ENCODE measurements at places on chromosomes 6 and 20.

DNA sequence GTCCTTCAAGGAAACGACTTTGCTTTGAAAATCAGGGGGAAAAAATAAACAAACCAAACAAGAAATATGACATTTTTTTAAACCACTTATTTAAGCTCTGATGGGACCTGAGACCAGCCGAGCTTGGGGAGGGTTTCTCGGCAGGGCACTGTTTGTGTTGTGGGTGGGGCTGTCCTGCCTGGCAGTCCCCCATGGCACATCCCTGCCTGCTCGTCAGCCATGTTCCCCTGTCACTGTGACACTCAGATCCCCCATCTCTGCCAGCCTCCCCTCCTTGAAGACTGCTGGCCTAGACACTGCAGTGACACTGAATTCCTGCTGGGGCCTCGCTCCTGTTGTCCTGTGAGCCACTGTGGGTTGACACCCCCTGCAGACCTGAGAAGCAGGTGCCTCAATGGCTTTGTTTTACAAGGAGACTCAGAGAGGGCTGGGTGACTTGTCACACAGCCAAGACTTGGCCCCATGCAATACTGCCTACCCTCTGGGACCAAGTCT, 95.1 kb upstream of the PTPN1 start:
- DNase-seq, result no peak

GRCh38 chr6:163985710-163986109, 571.2 kb downstream of the QKI start:
- DNase-seq, result no peak

GRCh38 chr6:28807682-28808280, 116.0 kb downstream of the TRIM27 start:
- no peak for DNase-seq

- DNase-seq, result no peak
These were observed 72.9 kb upstream of the DSP start for GRCh38 chr6:7468382-7469081.

DNA sequence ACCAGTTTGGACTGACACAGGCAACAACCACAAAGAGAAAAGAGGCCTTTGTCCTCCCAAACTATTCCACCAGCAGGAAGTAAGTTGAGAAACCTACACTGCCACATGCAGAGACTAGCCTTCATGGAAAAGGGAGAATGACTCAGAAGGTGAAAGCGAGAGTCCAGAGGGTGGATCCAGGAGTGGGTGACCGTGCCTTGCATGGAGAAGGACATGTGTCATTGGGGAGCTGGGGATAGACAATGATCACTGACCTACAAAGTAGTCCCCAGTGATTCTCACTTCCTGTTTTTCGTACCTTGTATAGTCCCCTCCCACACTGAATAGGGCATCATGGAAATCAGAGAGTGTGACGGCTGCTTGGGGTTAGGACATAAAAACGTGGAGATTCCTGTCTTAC, 91.9 kb downstream of the MYLK4 start:
- DNase-seq, result no peak

DNA sequence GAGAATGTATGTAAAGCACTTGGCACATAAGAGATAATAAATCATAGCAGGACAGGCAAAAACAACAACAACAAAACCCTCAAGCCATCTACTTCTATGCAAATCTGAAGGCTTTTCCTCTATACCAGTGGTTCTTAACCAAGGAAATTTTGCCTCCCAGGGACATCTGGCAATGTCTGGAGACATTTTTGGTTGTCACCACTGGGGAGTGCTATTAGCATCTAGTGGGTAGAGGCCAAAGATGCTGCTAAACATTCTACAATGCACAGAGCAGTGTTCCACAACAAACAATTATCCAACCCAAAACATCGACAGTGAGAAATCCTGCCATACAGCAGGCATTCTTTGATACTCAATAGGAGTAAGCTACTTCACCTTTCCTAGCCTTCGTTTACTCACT, 28.2 kb downstream of the NDRG3 start:
- DNase-seq, result no peak

DNA sequence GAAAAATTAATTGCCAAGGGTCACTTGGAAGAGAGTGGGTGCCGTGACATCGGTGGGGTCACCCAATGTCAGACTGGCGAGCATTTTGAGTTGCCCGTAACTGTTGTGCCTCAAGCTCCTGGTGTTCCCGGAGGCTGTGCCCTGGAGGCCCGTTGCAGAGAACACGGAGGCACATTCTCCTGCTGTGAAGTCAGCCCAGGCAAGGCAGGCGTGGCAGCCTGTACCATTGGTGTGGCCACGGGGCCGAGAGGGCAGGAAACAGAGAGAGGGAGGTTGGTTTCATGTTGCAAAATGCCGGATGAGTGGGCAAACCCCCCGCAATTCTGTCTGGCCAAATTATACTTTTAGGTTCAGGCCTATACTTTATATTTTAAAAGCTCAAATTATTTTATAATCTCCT, 81.2 kb downstream of the THBS2 start:
- peak; percentile 57 for DNase-seq

DNA sequence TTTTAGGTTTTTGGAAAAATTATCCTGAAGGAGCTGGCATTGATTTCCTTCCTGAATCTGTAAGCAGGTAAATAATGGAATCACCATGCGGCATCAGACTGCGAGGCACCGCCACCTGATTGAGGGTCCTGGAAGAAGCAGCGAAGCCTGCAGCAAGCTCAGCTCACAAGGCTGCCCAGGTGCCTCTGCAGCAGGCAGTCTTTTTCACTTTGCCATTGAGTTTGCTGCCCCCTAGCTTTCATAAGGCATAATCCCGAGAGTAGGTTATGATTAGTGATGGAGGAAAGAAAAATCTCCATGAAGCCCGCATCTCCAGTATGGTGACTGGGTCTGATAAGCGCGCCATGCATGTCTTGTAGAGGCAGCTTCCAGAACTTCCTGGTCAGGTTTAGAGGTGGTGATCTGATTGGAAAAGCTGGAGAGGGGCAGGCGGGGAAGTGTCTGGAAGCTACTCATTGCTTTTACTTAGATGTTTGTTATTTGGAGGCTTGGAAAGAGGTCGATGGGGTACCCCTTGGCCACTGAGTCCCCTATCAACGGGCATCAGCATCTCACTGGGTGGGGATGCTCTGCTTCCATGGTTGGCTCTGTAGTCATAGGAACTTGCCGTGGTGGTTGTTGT, 26.7 kb downstream of the IYD start:
- DNase-seq, result no peak

DNA sequence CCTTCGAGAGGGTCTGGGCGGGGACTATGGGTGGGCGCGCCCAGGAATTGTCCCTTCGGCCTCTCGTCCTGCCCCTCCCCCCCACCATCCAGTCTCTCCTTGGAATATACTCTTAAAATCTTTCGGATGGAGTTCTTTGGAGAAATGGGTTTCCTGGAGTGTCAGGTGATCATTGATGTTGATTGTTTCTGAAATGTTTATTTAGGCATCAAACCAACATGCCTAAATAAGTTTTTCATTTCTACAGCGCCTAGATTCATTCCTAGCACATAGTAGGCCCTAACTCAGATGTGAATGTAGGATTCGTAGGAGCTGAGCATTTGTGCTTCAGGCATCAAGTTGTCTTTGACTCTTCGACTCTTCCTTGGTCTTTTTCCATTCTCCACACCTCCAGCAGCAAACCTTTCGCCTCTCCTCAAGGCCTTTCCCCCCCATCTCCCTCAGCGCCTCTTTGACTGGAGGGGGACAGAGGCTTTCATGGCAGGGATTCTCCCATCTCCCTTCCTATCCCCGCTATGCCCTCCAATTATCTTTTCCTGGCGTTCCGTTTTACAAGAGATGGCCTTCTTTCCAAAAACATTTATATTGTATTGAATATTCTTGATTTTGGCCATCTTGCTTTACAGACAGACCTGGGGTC, 610 bp downstream of the CASP8AP2 start:
- DNase-seq, result no peak

GRCh38 chr6:77653816-77654215, 977 bp downstream of the MEI4 start:
- DNase-seq, result no peak

DNA sequence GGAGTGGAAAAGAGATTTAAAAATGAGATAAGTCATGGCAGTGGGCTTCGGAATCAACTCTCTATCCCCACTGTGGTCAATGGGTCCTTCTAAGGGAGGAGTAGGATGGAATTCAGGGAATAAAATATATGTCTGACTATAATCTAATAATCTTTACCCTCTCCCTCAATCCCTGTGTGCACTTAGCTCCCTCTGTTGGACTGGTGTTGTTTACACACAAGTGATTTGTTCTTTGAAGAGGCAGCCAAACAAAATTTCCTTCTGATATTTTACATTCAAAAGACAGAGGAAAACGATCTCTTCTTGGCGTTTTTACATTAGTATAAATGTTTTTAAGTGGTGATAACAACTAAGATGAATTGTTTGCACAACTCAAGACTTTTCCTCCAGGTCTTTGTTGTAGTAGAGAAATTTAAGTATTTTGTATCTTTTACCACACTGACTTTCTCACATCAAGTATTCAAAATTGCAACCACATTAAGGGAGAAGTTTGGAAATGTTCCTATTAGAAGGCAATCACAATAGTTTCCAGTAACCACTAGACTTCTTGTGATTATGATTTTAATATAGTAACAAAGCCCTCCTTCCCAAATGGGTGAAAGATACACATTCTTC, 317.8 kb downstream of the CENPW start:
- peak; percentile 5 for DNase-seq

DNA sequence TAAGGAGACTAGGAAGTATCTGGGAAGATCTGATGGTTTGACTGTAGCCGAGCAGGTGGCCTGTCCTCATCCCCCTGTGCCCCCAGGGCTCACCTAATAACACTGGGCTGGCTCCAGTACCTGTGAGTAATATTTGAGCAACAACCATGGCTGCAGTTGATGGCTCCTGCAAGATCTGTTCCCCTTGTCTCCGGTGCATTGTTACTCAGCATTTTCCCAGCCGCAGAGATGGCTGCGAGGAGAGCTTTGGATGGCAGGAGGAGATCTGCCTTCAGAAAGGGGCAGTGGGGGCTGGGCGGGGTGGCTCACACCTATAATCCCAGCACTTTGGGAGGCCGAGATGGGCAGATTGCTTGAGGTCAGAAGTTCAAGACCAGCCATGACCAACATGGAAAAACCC, 39.3 kb downstream of the PTK7 start:
- no peak for DNase-seq

- no peak for DNase-seq
These were observed 303.4 kb downstream of the PLCB1 start for GRCh38 chr20:8435285-8436035.

DNA sequence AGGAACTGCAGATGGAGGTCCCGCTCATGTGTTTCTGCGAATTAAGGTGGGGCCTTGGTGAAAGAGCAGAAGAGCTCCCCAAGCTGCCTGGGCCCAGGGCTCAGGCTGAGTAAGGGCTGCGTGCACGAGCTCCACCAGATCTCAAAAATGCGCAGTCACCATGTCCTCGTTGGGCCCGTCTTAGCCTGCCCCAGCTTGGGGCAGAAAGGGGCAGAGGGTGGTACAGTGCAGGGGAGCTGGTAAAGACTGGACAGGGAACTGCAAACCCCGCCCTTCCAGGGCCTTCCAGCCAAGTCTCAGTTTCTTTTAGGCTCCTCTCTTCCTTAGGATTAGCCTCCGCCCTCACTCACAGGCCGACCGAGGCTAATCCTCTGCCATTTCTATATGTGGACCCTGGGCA, 101.6 kb downstream of the FOXF2 start:
- DNase-seq, result no peak

DNA sequence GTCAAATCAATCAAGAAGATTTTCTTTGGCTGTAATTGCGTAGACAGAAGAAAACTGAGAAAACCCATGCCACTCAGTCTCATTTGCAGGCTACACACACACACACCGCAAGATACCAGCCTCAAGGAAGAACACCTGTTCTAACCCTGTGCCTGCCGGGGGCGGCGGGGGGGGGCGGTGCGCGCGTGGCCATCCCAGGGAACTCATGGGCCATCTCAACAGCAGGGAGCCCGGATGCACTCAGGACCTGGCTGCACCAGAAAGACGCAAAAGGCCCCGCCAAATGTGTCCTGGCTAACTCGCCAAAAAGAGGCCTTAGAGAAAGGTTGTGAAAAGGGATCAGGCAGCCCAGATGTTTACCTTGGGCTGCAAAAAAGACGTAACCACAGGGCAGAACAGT, 2.1 kb downstream of the B3GAT2 start:
- no peak for DNase-seq

- DNase-seq, result no peak
These were observed 22.8 kb upstream of the PTPN1 start for GRCh38 chr20:50487397-50487796.

GRCh38 chr6:11732036-11732631, 46.5 kb downstream of the ADTRP start:
- DNase-seq, result peak; percentile 79

- no peak for DNase-seq
These were observed 21.1 kb downstream of the GLO1 start for GRCh38 chr6:38681850-38682249.

GRCh38 chr6:119361209-119361608, 11.6 kb upstream of the MAN1A1 start:
- DNase-seq, result no peak

GRCh38 chr6:142045380-142046278, 87.1 kb upstream of the GJE1 start:
- no peak for DNase-seq

All from brain pericyte (primary cell).